ENCODE measurements at places on chromosomes 7 and 10.

DNA sequence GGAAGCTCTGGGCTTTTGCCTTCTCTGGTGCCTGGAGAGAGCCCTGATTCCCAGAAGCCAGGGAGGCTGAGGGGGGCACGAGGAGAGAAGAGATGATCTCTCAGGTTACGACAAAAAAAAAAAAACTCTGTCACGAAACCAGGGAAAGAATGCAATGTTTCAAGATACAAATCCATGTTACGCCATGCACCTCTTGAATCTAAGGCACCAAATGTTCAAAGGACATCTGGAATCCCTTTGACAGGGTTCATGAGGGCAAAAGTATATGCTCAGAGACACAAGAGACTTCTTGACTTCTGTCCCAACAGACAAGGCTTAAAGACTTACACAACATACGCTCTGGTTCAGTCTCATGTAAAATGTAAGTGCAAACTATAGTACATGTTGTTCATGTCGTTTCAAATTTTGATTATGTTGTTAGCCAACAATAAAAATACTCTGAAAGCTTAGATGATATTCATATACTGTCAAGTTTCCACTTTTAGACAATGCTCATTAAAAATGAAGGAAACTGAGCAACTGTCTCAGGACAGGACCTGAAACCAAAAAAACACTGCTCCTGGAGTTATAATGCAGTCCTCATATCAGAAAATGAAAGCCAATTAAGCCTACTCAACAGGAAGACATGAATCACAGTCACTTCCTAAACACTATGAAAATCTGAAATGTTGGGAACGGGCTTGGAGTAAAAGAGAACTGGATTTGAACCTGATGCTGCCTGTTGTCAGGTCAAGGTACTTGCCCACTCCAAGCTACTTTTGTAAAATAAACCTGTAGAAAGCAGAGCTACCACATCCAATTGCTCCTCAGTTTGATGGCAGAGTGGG lies 72.3 kb downstream of the CHCHD3 start:
- no peak for DNase-seq

- no peak for DNase-seq
Observed at GRCh38 chr7:70638158-70639107, 493.5 kb upstream of the GALNT17 start.

DNA sequence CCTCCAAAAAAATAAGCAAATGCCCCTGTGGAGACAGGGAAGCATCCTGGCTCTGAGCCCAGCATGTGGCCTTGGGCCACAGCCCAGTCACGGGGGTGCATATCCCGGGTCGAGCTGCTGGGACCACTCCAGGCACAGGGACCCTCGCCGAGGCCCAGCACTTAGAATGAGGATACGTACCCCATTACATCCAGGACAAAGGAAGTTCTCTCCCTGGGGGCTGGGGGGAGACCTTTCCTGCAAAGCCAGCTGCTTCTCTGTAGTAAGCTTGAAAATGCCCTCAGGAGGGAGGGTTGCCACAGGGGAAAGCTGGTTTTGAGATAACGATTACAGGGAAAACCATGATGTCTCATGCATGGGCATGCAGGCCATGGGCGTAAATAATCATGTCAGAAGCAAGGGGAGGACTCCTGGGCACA lies 75.5 kb downstream of the HIPK2 start:
- no peak for DNase-seq

DNA sequence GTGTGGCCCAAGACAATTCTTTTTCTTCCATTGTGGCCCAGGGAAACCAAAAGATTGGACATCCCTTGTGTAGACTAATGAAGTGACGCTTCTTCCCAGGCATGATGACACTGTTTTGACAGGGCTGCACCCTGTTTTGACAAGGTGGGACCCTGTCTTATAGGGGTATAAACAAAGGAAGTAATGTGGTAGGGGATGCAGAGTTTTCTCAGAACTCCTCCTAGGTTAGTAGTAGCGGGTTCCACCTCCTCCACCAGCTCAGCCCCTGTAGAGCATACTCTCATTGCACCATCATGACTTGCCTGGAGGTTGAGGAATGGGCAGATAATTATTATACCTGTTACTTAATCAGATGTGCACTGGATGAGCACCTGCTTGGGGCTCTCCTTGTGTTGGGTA lies 123.1 kb downstream of the CCNY start:
- no peak for DNase-seq

GRCh38 chr7:94190599-94191061 lies 186.5 kb upstream of the BET1 start:
- DNase-seq = no peak

DNA sequence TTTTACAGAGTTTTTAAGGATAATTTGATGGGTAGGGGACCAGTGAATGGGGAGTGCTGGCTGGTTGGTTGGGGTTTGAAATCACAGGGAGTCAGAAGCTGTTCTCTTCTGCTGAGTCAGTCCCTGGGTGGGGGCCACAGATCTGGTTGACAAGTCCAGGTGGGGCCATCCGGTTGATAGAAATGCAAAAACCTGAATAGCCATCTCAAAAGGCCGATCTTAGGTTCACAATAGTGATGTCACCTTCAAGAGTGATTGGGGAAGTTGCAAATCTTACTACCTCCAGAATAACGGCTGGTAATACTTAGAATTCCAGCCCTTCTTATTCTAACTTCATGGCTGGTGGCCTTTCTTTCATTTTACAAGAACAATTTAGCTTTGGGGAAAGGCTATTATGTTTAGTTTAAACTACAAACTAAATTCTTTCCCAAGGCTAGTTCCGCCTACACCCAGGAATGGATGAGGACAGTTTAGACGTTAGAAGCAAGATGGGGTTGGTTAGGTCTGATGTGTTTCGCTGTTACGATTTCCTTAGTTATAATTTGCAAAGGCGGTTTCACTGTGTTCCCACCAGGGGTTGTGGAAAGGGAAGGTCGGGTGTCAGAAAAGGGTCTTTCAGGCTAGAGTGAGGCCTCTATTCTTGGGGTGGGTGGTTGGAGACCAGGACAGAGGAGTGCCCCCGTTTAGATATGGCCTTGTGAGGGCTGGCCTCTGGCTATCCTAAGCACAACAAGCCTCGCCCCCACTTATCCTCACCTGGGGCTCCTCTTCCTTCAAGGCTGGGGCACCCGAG lies 27.4 kb downstream of the IFT22 start:
- peak; percentile 100 for DNase-seq

GRCh38 chr7:68109299-68109698 lies 1112.7 kb downstream of the TYW1 start:
- no peak for DNase-seq

GRCh38 chr10:98257198-98257597 lies 10.8 kb downstream of the LOXL4 start:
- DNase-seq = no peak

DNA sequence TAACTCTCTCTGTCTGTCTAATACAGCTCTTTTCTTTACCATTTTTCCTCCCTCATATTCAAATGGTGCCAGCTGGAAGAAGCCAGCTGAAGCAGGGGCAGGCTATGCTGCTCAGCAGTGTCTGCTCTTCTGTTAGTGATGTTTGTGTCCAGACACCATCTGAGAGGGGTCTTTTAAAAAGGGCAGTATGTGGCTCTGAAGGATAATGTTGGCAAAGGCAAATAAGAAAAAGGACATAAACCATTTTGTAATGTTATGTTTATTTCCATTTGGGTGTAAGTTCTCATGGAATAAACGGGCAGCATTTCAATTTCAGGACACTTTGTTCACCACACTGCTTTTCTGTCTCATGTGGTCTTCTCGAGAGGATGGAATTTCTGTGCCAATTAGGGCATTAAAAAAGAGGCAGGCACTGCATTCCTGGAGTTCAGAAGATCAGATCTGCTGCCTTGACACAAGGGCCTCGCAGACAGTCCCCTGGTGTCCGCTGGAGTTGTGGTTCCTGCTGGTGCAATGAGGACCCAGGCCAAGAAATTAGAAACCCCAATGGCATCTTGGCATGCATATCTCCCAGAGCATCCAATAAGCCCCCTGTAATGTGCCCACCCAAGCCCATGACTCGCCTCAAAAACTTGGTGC lies 109.0 kb upstream of the ELMO1 start:
- DNase-seq = no peak

DNA sequence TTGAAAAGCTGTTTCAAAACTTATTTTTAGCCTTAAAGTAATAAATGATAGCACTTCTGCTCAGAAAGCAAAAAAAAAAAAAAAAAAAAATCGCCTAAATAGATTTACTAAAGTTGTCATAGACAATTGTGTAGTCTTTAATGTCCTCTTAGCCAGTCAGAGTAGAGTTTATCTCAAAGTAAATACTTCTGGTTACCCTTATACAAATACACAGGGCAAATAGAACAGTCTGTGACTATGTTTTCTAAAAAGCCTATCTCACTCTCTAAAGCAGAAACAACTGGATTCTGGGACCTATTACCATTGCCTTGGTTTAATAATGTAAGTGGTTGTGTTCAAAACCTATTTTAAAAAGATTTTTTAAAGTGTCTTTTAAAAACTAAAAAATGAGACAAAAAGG lies 156.2 kb upstream of the THSD7A start:
- no peak for DNase-seq

DNA sequence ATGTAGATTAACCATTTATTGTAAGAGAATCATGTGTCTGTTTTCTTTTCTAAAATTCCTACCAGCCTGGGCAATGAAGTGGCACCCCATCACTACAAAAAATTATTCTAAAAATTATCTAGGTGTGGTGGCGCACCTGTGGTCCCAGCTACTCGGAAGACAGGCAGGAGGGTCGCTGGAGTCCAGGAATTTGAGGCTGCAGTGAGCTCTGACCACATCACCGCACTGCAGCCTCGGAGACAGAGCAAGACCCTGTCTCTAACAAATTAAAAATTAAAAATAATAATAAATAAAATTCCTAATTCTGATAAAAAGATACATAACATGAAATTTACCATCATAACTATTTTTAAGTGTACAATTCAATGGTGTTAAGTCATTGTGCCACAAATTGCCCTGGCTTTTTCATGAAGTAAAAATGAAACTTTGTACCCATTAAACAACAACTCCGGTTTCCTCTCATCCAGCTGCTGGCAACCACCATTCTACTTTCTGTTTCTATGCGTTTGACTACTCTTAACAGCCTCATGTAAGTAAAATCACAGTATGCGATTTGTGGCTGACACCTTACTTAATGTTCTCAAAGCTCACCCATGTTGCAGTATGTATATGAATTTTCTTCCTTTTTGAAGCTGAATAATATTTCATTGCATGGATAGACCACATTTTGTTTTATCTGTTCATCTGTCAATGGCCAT lies 20.6 kb upstream of the USP6NL start:
- DNase-seq = no peak

DNA sequence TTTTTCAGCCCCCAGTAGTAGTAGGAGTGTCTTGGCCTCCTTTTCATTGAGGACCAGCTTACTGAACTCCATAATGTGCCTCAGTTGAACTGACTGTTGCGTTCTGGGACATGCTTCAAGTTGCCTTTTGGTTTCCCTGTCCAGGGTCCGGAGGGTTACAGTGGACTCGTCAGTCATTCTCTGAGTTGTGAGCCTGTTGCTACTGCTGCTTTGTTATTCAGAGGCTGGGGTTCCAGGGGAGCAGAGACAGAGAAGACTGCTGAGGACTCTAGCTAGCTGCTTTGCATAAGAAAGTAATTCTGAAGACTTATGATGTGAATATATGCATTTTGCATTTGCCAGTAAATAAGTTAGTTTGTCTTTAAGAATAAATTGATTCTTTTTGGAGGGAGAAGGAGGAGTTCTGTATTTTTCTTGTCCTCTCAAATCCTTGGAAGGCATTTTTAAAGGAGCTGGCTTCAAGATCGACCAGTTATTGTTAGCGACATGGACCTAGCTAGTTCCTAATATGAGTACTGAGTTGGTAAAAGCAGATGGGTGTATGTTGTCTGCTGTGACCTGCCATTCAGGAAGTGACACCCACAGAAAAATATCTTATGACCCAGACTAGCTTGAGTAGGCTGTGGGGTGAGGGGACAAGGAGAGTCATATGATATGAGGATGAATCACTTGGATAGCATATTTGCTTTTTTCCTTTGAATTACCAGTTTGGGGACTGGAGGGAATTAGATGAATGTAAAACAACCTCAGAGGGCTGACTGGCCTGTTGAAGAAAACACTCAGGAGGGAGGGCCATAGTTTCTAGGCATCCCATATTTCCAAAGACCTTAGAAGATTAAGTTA lies 8.3 kb downstream of the PI4K2A start:
- no peak for DNase-seq

All from iPS DF 19.7 (cell line).